Forelimb muscle (tissue), 1 donor: ENCODE measurements at places on chromosomes 11 and 22. TPM values are rescaled to one million over a fixed set of nuclear protein-coding genes. Genes with fewer than 3 reads are reported as not detected.
A peak's percentile ranks its signal among the peaks of the same experiment; 100 is the strongest.

Gene SLC37A2
- 2.3 TPM for polyA plus RNA-seq

Gene GGTLC3
- polyA plus RNA-seq = not detected

Gene DEFB131B
- not detected for polyA plus RNA-seq

Gene MRGPRX3
- not detected for polyA plus RNA-seq

Gene OR8K3
- polyA plus RNA-seq = not detected

Gene PANX3
- polyA plus RNA-seq = not detected

Gene OR6X1
- not detected for polyA plus RNA-seq

Gene PISD
- 16.3 TPM for polyA plus RNA-seq

Gene PHOX2A
- not detected for polyA plus RNA-seq

Gene ARHGAP32
- 11.3 TPM for polyA plus RNA-seq

Gene TOLLIP
- polyA plus RNA-seq = 31.7 TPM

Gene OR51B5
- 0.15 TPM for polyA plus RNA-seq

Gene RASSF10
- 0.35 TPM for polyA plus RNA-seq

Gene IL18
- 0.40 TPM for polyA plus RNA-seq

Gene DDX25
- polyA plus RNA-seq = 0.59 TPM

Gene RNF169
- 11.2 TPM for polyA plus RNA-seq

Gene OR51B4
- polyA plus RNA-seq = not detected

DNA sequence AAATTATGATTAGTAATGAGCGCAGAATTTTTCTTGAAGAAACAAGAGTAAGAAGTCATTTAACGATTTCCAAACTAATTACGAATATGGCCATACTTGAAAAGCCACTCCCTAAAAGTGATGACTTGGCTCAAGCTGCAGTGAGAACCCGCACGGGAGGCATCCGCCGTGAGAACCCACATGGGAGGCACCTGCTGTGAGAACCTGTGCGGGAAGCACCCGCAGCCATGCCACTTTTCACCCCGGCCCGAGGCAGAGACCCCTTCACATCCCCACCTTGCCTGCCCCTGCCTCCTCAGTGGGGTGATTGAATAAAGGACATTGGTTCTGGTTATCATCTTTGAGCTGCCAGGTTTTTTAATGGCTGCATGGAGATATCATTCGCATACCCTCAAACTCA lies 89.7 kb downstream of the BRD1 start:
- DNase-seq = no peak

DNA sequence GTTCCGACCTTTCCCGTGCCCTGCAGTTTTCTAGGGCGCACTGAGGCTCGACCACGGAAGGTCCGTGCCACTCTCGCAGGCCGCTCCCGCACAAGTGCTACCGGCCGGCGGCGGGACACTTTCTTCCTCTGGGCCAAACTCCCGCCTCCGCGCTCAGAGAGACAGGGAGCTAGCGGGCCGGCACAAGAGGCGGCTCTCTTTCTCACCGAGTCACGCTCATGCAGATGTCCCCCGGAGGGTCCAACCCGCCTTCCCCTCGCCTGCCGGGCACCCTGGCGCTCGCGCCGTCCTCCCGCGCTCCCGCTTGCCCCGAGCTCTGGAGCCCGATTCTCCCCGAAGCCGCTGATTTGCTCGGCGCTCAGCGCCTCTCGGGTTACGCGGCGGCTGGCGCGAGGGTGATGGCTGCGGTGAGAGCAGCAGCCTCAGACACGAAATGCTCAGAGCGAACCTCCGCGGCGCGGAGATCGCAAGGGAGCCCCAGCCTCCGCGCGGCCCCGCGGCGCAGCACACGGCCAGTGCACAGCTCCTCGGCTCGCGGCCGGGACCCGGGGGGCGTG lies 1.0 kb downstream of the LMO1 start:
- peak; percentile 14 for DNase-seq

GRCh38 chr11:70061734-70062133 lies 16.4 kb upstream of the ANO1 start:
- no peak for DNase-seq

DNA sequence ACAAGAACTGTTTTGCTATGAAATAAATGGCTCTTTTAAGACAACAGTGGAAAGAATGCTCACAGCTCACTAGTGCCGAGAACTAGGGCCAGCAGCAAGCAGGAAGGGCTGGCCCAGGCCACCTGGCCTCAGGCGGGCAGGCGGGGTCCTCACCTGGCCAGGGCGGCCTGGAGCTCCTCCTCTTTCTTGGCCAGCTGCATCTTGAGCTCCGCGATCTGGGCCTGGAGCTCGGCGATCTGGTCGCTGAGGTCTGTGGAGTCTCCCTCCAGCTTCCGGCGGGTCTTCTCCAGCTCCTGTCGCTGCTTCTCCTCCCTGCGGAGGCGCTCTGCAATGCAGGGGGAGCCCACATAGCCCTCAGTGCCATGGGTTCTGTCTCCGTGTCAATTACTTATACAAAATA lies 43.8 kb downstream of the APOL1 start:
- DNase-seq = no peak

GRCh38 chr11:128664317-128664716 lies 29.6 kb upstream of the FLI1 start:
- no peak for DNase-seq

GRCh38 chr22:39641660-39642310 lies 71.2 kb downstream of the CACNA1I start:
- DNase-seq = no peak

- DNase-seq = no peak
Observed at GRCh38 chr11:83823461-83824025, 537.4 kb upstream of the CCDC90B start.

- DNase-seq = no peak
Observed at GRCh38 chr11:123977731-123978347, at the start of gene OR10S1. OR10S1 (minus strand) TSS chr11:123977781; CDS start chr11:123977664, 117 bp downstream.

DNA sequence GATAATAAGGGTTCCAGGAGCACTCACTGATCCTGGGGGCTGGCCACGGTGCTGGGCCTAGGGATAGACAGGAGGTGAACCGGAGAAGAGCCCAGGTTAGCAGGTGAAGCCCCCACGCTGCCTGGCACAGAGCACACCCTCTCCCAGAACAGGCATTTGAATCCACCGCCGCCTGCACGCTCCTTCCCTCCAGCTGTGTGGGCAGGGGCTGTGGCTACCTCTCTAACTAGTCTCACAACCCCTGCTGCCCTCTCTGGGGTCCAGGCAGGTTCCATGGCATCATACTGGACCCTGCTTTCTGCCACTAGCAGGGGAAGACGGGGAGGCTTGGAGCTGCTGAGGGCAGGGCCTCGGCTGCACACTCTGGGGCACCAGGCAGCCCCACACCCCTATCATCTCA lies 358.0 kb downstream of the CTTN start:
- no peak for DNase-seq

- DNase-seq = no peak
Observed at GRCh38 chr22:32636884-32637283, 162.3 kb downstream of the FBXO7 start.

- peak; percentile 38 for DNase-seq
Observed at GRCh38 chr11:110376711-110377324, 52.9 kb upstream of the FDX1 start.

DNA sequence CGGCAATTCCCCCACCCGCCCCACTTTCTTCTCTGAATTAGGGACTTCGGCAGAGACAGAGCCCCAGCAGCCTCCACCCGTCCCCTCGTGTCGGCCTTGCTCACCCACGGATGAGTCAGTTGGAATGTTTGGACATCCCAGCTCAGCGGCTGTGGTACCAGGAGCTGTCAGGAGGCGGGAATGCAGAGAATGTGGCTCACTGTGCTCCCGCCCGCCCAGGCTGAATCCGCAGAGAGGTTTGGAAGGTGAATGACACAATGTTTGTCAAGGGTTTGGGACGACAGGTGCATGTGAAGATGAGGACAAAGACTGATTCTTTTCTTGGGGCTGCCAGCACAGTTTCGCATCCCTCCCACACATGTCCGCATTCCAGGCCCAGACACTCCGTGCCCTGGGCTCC lies 39.6 kb downstream of the LIF start:
- DNase-seq = no peak

DNA sequence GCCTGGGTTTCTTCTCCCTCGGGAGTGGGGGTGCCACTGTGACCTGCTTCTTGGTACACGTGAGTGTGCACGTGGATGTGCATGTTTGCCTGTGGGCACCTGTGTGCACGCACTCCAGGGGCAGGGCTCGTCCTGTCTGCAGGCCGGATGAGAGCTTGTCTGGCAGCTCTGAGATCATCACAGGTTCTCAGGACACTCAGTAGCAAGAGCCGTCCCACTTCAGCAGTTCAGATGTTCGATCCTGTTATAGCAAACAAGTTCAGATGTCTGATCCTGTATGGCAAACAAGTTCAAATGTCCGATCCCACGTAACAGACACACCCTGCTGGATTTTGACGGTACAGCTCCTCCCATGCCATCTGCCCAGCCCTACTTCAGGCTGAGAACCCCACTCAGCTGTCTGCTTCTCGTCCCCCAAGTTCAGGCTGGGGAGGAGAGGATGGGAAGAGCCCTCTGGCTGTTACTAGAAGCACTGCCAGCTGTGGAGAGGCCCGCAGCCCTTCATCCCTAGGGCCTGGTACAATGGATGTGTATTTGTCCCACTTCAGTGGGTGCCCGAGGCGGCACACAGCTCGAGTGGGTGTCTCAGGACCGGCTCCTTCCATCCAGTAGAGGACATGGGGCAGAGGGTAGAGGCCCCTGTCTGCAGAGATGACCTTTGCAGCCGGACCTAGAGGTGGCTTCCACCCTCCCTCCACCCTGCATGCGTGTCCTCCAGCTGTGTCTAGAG lies 1126.9 kb downstream of the BRD1 start:
- DNase-seq = no peak

- no peak for DNase-seq
Observed at GRCh38 chr11:57248780-57249383, 11.8 kb upstream of the APLNR start.

DNA sequence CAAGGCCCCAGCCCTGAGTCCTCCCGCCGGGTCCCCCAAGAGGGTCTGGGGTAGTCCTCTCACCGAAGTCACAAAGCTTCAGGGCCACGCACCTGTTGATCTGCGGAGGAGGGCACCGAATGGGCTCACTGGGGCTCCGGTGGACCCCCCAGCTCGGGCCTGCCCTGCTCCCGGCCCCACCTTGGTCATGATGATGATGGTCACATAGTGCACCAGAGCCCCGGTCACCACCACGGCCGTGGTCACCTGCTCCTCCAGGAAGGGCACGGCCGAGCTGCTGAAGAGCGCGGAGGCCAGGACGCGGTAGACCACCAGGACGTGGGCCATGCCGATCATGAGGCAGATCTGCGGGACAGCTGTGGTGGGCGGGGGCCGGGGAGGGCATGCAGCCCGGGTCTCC lies 13.5 kb upstream of the SIGIRR start:
- no peak for DNase-seq

- DNase-seq = peak; percentile 91
Observed at GRCh38 chr11:65860278-65861164, at the start of gene MUS81. MUS81 (plus strand) TSS chr11:65860433; CDS start chr11:65860754, 321 bp downstream.

DNA sequence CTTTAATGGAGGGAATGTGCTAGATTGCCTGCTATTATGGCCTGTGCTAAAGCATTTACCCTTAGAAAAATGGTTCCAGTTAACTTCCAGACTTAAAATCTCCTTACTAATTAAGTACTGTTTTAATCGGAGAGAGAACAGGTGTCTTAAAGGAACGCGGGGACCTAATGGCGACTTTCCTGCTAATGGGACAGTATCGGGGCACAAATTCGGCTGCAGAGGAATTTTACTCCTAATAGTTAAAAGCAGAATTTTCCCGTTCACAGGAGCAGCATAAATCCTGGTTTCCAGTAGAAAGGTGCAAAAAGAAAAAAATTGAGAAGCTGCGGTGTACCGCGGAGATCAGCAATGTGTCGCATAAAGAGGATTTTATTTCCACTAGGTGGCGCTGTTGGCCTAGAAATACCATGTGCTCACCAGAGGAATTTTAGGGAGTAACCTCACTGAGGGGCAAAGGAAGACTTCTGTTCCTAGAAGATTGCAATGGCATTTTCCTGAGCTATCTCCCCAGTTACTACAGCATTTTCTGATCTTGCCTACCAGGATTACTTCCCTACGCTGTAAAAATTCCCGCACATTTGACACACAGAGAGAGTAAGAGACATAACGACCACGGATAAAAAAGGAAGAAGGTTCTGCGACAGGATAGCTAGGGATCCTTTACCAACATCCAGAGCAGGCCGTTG lies 44.5 kb downstream of the ZNF280B start:
- DNase-seq = no peak

DNA sequence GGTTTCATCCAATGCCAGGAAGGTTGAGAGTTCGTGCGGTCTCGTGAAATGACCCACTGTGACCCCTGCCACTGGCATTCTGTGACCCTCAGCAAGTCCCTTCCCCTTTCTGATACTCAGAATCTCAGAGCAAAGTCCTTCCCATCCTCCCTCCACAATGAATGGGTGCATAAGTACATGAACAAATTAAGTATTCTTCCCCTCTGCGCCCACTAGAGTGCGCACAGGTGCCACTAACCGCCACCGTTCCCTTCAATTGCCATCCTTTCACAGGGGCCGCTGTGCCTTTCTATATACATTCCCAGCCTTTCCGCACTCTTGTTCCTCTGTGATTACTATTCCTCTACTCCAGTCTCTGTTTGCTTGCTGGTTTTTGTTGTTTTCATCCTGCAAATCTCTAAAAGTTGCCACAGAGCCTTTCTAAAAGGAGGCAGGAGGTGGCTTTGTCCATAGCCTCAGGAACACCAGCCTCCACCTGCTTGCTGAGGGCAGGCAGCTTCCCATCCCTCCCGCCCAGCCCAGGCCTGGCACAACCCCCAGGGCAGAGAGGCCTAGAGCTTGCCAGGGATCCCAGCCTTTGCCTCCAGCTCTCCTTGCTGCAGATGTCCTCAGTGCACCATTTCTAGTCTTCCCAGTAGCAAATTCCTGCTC lies 6.7 kb upstream of the AP1B1 start:
- peak; percentile 49 for DNase-seq

DNA sequence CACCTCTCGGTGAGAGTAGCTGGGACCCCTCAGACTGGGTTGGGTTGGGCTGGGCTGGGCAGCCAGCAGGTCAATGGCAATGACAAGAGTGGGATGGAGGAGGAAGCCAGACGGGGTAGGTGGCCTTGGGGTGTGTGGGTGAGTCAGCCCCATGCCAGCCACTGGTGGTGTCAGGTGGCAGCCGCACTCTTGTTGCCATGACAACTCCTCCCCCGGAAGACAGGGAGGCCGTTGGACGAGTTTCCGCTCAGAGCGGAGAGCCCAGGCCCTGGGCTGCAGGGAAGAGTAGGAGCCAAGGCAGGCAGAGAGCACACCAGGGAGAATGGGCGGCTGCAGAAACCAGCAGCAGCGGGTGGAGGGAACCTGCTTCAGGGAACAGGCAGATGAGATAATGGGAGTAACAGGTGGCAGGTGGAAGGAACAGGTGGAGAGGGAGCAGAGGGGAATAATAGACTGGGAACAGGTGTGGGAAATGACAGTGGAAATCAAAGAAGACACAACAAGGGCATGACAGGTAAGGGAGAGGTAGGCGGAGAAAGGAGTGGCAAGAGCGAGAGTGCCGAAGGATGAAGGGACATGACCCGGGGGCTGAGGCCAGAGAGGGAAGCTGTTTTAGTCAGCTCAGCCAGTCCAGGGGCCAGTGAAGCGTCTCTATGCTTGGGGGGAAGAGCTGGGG lies 8.7 kb downstream of the SPTBN2 start:
- DNase-seq = no peak

GRCh38 chr11:2459796-2460531 lies 15.2 kb downstream of the KCNQ1 start:
- DNase-seq = no peak

- no peak for DNase-seq
Observed at GRCh38 chr11:3879967-3880542, 24.6 kb downstream of the STIM1 start.
